ENCODE measurements at places on chromosomes 2 and 18.

DNA sequence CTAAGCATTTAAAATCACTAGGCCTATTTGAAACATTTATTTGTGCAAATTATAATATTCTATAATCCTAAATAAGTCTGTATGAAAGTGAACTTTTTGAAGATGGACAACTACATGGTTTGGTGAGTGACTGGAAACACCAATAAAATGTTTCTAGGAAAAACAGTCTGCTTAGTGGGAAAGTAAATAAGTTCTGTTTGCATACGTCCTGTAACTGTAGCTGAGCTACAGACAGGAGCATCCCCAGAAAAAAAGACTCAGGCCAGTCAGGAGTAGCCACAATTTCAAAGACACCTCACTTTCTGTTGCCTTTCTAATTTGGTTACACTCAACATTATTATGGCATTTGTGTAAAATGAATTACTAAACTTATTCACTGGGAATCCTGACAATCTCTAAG is 28.4 kb upstream of the KCNJ3 start:
- no peak for DNase-seq

DNA sequence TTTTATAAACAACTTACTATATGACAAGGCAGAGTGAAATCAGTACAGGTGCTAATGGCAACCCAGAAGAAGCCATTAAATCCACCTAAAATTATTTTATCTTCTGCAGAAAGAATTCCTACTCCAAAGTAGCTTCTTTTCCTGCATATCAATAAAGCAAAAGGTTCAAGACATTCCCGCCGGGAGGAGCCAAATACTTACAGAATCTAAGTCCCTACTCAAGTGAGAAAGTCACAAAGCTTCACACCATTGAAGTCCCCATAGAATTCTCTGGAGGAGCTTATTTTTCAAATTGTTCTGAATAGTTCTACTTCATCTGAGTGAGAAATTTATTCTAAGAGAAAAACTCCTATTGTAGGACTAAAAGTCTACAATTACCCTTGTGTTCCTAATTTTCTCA is 233.7 kb upstream of the HNRNPA3 start:
- DNase-seq: no peak

DNA sequence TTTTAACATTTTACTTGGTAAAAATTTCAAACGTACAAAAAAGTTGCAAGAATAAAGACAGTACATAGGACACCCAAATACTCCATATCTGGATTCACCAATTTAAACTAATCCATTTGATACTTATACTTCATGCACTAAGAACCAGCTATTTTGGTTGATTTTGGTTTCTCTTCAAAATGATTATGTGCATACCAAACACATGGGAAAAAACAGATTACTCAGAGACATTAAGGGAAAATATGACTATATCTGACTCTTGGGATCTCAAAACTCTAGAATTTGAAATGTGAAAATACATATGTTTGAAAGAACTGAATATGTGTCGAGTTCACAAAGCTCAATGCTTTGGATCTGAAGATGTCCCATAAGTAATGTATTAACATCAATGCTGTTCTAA is 15.5 kb upstream of the MALL start:
- DNase-seq: no peak

DNA sequence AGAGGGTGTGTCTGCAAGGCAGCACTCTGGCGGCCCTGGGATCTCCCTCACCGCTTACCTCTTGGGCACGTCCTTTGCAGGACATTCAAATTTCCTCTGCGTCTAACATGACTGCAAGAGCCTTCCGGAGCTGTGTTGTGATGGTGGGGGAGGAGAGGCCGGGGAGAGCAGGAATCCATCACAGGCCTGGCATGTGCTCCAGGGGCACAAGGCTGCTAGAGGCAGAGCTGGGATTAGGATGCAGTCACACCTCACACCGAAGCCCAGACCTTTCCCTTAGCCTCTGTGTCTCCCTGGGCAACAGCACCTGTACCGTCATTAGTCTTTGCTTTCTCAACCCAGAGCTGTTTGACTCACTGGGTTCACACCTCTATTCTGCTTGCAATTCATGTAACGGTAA is 111.3 kb downstream of the CMPK2 start:
- no peak for DNase-seq

DNA sequence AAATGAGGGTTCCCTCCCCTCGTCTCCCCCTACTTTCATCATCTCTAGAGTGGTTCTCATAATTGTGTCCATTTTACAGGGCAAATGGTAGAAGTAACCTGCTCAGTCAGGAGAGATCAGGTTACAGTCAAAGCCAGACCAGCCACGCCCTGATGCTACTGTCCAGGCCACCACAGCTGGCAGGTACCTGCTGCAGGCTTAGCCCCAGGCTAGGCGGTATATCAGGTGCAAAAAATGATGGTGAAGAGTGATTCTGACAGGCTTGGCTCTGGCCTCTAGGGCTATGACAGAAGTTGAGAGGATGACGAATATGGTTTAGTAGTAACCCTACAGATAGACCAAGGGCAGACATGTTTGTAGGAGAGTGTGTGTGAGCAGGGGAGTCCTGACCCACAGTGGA is 67.1 kb downstream of the HAUS1 start:
- no peak for DNase-seq

GRCh38 chr18:79983793-79984192 is 4.6 kb downstream of the TXNL4A start:
- DNase-seq: no peak

DNA sequence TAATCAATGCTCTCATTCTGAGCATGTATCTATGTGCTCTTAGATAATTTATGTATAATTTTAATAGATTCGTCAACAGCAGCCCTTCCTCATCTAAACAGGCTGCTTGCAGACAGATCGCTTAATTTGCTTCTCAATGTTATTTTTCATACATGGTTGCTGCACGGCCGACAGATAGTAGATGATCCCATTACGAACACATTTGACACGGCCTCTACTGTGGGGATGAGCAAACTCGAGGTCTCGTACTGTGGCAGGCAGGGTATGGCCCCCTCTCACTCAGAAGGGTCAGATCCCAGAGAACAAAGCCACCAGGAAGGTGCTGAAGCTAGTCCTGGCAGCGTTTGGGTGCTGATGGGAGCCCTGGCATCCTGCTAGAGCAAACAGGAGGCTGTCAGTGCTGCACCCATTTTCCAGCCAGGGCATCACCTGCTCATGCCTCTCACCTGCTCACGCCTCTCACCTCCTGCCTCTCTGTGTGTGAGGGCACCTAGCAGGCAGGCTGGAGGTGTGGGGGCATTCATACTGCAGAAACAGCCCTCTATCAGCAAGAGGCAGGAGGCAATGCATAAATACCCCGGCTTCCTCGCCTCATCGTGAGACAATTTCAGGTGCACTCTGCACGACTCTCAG is 80.0 kb downstream of the KLHL29 start:
- no peak for DNase-seq

DNA sequence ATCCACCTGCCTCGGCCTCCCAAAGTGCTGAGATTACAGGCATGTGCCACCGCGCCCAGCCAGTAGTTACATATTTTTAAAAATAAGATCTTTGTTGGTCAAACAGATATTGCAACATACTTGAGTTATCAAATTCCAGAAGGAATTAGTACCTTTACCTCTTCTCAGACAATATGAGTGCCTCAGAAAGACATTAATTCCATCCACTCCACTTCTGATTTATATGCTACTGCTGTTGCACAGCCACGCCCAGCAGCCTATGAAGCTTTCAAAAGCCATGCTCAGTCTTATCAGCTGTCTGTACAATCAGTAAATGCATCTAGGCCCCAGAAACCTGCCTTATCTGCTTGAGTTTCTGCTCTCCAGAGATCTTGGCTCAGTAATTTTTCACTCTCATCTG is 47.8 kb downstream of the MEX3C start:
- DNase-seq: no peak

DNA sequence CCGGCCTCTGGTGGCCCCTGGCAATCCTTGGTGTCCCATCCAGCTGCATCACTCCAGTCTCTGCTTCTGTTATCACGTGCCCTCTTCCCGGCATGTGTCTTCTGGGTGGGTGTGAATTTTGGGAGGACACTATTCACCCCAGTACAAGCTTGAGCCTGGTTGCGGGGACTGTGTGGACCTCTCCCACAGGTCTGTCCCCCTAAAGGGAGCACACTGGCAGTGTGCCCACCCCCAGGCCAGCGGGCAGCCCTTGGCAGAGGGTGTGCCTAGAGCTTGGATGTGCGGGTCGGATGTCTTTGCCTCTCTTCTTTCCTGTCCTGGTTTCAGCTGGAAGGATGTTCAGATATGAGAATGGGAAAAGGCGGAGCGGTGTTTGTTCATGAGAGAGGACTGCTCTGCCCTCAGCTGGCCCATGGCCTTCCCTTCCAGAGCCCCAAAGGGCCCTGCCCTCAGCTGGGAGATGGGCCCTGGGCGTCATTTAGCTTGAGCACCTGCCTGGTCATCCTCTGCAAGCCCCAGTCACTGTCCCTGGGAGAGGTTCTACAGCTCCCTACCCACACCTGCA is 73.2 kb downstream of the AGAP1 start:
- DNase-seq: no peak

DNA sequence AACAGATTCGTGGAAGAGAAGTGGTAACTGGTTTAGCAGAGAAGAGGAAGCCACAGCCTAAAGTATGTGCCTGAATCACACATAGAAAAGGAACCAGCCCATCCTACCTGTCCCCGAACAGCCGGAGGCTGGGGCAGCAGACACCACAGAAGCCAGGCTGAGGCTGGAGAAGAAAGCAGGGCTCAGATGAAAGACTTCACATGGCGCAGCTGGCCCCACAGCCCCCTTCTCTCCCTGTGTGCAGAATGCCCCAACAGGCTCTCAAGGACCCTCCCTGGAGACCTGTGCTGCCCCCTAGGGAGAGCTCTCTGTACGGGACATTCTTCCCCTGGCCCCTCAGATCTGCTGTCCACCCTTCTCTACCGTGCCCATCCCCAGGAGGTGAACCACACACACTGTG is 83.5 kb upstream of the RAB12 start:
- no peak for DNase-seq

DNA sequence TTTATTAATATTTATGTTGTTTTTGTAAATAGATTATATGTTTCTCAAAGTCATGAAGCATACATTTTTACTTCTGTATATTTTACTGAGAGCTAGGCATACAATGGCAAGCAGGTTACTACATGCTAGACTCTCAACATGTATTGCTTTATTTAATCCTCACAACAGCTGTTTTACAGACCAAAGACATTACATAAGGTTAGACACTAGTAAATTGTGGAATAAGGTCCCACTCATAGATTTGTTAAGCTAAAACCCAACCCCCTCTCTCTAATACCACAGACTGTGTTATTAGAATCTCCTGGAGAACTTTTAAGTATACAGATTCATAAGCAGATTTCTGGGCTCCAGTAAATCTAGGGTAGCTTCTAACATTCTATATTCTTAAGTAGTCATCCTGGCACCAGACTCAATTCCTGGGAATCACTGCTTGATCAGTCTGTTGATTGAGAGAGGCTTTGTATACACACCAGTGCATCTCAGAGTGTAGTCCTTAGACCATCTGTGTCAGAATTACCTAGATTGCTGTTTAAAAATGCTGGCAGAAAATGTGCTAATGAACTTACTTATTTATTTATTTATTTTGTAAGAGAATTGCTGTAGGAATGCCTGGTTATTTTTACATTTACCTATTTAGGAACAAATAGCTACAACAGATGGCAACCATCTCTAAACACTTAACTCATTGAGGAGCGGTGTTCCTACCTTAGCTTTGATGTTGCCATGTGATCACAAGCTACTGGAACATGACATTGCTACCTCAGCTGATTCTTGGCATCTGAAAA is 153.5 kb upstream of the CAVIN2 start:
- no peak for DNase-seq

DNA sequence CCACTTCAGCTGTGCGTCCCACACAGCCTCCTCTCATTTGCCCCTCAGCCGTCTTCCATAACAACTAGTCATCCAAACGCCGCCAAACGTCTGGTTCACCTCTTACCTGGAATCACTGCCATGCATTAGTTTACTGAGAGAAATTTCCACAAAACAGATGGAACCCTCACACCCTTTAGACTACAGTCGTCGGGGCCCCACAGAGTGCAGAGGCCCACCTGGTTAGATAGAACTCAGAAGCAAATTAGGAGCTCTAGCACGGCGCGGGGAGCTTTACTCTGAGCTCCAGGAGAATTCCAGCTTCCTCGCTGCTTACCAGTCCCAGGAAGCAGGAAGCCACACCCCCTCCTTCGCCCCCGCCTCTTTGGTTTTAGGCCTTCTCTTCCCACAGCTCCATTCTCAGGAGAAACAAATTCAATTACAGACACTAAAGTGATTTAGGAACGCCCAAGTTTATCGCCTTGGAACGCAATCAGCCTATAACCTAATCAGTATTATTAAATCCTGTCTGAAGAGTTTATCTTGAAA is 9.4 kb downstream of the RNU2-63P start:
- no peak for DNase-seq

GRCh38 chr2:16972276-16972675 is 306.6 kb upstream of the CYRIA start:
- DNase-seq: no peak

DNA sequence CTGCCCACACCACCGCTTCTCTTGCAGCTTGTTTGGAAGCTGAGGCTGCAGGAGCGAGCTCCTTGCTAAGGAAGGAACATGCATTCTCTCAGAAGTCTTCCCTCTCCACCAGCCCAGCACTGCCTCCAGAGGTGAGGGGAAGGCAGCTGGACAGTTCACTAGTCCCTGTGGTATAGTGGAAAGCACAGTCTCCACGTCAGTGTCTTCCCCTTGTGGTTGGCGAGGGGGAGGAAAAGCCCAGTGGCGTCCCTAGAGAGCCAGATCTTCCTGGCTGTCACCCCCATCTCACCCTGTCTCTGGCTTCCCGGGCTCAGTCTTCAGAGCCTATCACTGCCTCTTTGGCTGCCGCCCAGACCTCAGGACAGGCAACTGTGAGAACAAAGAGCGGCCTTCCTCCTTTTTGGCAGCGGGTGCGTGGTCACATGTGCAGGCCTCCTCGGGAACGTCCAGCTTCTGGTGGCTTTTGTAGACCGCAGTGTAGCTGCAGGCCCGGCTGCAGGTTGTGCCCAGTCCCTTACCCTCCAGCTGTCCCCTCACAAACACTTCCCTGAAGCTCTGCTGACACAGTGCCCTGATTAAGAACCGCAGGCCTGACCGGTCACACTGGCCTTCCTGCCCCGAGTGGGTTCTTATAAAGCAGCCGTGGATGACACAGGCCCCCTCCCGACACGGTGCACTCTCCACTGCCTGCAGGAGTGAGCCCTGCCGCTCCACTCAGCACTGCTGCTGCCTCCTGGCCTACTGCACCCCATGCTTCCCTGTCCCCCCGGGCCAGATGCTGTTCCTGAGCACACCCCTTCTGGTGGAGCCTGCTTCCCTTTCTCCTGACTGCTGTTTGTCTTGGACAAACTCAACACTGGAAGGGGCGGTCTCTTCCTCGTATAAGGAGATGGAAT is 90.9 kb downstream of the RNF144A start:
- no peak for DNase-seq

- DNase-seq: no peak
These were observed 16.4 kb downstream of the EDAR start for GRCh38 chr2:108972663-108973062.

DNA sequence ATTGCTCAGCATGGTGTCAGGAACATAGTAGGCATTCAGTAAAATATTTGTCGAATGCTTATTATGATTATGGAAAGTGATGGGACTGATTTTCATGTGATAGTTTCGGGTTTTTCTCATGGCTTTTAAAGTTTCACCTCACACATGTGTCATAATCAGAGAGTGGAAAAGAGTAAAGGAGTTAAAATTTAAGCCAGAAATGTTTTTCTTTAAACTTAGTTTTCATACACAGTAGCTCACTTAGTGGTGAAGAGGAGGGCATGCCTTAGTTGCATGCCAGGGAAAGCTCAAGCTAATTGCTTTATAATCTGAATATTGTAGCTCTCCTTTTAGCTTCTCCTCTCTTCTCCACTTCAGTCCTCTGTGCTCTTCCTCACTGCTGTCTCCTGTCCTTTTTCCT is 38.0 kb downstream of the EHBP1 start:
- no peak for DNase-seq
